Stimulated activated CD8-positive, alpha-beta memory T cell treated with anti-CD3 and anti-CD28 coated beads, Interleukin-15, amount 100 ng/mL, for 48 hours (primary cell): ENCODE measurements at places on chromosomes 6 and 20.

- DNase-seq, result no peak
Observed at GRCh38 chr6:15474196-15474595, 188.6 kb downstream of the DTNBP1 start.

DNA sequence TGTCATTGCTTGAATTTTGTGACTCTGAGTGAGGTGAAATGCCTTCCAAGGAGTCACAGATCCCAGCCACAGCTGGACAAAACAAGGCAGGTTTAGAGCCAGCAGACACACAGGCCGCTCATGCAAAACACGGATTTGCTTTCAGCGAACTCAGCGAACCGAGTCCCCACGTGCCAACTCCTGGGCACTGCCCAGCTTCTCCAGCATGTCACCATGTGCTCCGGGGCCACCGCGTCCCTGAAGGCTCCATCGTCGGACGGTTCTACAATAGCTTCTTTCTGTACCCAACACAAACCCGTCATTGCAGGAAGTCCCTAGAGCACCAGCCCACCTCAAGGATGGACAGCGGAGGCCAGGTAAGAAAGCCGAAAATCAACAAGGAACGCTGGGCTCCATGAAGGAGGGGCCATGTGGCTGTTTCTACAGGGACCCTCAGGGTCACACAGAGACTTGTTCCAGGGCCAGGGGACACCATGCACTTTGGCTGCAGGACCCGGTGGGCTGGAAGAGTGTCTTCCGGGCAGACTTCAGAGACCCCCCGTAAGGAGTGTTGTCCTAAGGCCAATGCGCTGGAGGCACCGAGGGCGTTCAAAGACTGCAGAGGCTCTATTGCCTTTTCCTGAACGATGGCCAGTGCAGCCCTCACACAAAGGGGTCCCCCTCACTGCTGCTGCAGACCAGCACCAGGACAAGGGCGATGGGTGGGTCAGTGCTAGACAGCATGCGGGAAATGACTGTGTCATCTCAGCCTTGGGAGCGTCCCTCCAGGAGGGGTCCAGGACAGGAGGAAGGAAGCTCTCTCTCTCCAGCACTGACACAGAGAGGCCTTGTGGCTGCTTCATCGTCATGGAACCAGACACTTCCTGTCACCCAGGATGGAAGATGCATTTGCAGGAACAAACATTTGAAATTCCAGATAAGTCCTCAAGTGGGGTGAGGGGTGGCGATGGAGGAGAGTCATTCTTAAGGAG is 19.8 kb downstream of the DACT2 start:
- DNase-seq, result no peak

GRCh38 chr20:33443006-33443511 is 504 bp downstream of the SNTA1 start:
- DNase-seq, result no peak

DNA sequence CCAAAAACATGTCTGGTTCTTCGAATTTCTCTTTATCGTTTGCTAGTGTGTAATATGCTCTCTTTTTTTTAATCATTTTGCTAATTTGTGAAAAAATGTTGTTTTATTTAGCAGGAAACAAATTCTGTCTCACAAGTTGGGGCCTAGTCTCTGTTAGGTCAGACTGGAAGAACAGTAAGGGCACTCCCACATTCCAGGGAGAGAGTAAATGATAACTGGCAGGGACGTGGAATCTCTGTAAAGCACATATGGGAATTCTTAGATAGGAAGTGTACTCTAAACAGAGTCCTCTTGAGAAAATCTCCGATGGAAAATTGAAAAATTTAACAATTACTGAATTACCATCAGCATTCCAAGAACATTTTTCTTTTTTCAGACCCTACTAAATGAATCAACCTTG is 16.4 kb upstream of the CCDC28A start:
- DNase-seq, result no peak

GRCh38 chr6:85669735-85670194 is 27.1 kb upstream of the SYNCRIP start:
- DNase-seq, result peak; percentile 27

DNA sequence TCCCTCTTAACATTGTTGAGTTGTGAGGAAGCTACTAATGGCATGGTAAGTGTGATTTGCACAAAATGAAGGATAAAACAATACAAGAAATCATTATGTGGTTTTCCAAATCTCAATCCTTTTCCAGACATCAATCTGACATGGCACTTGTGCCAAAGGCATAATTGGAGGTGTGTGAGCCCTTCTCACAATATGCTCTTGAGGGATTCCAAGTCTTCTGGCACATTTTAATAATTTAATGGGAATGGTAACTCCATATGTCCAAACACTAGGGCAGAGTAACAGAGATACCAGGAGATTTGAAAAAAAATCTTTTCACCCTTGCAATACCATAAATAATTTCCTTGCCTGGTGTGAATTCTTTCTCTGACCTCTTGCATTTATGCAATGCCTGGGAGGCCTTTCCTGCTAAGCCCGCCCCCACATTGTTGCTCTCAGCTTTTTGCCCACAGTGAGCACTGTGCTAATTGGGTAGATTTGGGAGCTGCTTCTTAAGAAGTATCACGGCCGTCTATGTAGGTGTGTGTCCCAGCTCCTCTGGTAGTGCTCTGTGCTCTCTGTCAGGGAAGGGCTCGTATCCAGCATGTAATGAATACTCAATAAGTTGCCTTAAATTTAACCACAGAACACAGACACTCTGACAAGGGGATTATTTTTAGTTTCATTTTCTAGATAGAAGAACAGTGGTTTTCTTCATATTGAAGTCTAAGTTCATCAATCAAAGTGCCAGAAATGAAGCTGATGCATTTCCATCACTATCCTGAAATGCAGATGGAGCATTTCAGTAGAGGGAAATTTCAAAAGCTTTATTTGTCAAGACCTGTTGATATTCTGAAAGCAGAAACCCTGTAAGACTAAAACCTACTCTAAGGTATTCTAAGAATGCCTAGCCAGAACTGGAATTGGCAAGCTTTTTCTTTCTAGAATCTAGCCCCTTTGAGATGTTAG is 54.4 kb upstream of the CEP85L start:
- DNase-seq, result no peak

- no peak for DNase-seq
Observed at GRCh38 chr20:43878776-43879175, 35.9 kb upstream of the TOX2 start.

DNA sequence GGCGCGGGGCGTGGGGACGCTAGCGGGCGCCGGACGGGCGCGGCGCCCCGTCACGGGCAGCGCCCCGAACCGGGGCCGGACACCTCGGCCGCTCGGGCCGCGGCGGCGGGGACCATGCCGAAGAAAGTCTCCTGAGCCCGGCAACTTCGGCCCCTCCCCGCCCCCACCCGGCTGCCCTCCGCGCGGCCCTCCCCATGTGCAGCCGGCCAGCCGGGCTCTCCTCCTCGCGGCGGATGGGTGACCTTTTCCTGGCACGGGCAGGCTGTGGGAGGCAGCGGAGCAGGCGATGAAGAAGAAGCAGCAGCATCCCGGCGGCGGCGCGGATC is 278 bp downstream of the UST start:
- DNase-seq, result no peak

GRCh38 chr6:118280210-118280609 is 267.9 kb upstream of the PLN start:
- no peak for DNase-seq

- no peak for DNase-seq
Observed at GRCh38 chr6:5279891-5280338, 18.6 kb downstream of the FARS2 start.

DNA sequence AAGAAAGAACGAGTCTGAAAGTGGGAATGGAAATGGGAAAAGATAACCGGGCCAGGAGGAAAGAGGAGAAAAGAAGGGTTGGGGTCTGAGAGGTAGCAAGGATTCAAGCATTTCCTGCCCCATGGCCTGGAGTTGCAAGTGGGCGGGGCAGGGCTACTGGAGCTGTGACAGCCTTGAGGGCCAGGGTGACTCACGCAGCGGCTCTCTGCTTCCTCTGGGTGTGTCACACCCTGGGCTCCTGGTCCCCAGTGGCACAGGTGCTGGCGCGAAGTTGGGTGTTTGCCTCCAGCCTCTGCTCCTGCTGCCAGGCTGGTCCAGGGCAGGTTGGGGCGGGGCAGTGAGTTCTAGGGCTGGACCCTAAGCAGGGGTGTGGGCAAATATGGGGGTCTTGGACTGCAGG is 3.3 kb upstream of the ULBP3 start:
- DNase-seq, result peak; percentile 43

GRCh38 chr20:47770935-47771334 is 14.3 kb downstream of the SULF2 start:
- DNase-seq, result no peak

DNA sequence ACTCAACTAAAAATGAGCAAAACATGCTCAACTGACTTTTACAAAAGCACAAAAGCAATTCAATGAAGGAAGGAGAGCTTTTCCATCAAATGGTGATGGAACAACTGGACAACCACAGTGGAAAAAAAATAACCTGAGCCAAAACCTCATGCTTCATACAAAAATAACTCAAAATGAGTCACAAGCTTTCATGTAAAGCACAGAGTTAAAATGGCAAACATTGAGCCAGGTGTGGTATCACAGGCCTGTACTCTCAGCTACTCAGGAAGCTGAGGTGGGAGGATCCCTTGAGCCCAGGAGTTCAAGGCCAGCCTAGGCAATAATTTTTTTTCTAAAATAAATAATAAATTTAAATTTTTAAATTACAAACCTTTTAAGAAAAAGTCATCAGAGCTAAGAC is 18.4 kb upstream of the HLA-G start:
- DNase-seq, result no peak
